ENCODE measurements at places on chromosomes 6 and 20.

DNA sequence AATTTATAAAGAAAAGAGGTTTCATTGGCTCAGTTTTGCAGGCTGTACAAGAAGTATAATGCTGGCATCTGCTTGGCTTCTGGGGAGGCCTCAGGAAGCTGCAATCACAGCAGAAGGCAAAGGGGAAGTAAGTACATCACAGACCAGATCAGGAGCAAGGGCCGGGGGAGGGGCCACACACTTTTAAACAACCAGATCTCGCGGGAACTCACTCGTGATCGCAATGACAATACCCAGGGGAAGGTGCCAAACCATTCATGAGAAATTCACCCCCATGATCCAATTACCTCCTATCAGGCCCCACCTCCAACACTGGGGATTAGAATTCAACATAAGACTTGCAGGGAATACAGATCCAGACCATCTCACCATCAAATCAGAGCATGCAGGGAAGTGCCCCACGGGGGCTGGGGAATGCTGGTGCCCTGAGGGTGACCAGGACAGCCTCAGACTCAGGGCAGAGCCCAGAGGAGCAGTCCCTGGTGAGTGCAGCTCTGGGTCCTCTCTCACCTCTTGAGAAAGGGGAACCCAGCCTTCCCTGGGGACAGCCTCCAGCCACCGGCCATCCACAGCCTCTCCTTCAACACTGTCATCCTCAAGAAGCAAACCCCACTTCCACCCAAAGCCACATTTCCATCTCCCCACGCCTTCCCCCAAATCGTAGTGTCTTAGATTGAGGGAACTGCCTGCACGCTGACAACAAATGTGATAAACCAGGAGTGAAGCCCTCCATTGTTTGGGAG, 80.7 kb downstream of the ANKRD60 start:
- no peak for DNase-seq

- no peak for DNase-seq
These were observed 14.4 kb downstream of the ADTRP start for GRCh38 chr6:11764250-11764604.

GRCh38 chr6:110329348-110329713, 28.8 kb downstream of the METTL24 start:
- peak; percentile 13 for DNase-seq

GRCh38 chr6:156980948-156981347, 203.8 kb downstream of the ARID1B start:
- DNase-seq: no peak

DNA sequence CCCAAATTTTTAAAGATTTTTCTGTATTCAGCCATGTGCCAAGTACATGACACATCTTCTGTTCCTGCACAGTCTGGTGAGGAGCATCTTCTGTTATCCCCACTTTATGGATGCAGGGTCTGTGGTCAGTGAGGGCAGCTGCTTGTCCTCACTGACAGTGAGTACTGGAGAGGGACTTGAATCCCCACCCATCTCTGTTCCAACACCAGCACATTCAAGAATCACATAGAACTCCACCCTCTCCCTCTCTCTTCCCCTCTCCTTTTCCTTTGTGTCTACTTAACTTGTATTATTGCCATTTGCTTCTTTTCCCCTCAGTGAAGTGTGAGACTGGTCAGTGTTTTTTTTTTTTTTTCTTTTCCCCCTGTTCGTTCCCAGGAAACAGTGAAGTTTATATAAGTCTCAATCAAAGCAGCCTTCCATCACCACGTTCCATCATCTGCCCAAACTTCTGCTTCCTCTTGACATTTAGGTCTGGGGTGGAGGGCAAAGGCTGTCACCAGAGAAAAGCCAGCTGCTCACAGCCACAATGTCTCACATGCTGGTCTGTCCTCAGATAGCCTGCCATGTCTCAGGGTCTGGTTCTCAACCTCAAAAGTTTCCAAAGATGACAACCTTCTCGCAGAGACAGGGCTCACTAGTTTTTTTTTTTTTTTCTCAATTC, 110.0 kb upstream of the SSTR4 start:
- no peak for DNase-seq

GRCh38 chr6:6964675-6965074, 143.1 kb upstream of the RREB1 start:
- no peak for DNase-seq

DNA sequence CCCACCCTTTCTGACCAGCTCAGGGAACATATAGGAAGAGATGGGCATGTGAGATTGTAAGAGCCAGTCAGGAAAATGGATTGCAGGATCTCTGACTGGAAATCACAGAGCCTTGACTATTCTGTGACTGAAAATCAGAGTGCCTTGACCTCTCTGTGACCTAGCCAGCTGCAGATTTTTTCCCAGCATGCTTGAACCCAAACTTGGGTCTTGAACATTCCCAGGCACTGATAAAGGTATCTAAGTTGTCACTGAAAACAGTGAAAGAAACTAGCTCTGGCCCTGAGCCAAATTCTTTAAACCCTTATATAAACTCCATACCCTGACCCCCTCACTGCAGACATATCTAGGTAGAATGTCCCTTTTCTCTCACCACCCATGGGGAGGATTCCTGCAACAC, 2.3 kb upstream of the ZNF165 start:
- DNase-seq: no peak

- no peak for DNase-seq
These were observed 33.6 kb upstream of the SPDEF start for GRCh38 chr6:34589691-34590090.

GRCh38 chr6:142597836-142598235, 296.0 kb downstream of the ADGRG6 start:
- DNase-seq: no peak

DNA sequence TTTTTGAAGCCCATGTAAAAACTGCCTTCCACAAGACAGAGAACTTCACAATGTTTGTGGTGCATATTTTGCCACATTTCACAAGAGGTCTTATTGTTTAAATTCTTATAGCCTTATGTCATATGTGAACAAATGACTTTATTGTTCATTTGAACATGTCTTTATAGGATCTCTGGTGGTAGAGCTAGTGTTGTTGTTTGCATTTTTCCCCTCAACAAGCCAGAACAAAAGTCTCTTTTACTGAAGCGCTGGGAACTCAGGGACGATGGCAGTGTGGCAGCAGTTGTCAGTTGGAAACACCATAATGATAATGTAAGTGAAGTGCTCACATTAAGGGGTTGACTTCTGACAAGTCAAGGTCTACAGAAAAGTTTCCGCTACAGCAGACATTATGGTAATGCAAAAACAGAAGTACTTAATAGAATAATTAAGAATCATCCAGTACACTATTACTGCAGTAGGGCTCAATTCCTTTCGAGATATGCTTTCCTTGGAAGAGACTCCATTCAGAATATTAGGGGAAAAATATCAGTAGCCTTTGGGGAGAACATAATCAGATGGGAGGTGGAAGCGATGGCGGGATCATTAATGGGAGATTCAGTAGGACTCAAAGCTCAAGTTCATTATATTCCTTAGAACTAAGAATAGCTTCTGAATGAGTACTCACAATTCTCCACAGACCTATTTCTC, 180.0 kb downstream of the GJA10 start:
- no peak for DNase-seq

DNA sequence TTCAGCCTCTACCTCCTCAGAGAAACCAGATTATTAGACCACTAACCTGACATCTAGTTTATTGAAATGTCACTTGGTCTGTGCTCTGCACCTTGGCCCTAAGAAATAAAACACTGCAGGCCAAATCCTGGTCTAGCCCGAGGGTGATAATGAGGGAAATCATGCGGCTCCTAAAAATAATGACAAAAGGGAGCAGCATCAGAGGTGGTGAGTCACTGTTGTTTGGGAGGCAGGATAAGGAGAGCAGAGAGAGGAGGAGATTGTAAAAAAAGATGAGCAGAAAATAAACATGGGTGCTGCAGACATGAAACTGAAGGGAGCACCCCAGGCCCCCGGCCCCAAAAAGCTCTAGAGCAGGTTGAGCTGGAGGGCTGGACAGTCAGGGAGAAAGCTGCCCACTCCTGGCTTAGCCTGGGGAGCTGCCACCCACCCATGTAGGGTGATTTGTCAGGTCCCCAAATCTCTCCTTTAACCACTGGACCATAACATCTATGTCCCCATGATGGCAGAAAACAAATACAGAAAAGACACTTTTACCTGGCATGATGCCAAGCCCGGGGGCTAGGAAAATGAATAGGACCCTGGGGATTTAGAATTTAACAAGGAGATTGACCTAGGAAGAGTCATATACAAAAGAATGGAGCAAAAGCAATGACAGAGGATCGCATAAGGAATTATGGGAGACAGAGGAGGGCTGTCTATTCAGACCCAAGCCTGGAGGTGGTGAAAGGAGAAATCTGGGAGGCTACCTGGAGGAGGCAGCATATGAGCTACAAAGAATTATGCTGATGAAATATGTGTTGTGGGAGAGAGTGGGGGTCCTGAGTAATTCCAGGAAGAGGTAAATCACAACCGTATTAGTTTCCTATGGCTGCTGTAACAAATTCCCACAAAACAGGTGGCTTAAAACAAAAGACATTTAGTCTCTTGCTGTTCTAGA, 103.7 kb downstream of the SNAP25 start:
- peak; percentile 57 for DNase-seq

DNA sequence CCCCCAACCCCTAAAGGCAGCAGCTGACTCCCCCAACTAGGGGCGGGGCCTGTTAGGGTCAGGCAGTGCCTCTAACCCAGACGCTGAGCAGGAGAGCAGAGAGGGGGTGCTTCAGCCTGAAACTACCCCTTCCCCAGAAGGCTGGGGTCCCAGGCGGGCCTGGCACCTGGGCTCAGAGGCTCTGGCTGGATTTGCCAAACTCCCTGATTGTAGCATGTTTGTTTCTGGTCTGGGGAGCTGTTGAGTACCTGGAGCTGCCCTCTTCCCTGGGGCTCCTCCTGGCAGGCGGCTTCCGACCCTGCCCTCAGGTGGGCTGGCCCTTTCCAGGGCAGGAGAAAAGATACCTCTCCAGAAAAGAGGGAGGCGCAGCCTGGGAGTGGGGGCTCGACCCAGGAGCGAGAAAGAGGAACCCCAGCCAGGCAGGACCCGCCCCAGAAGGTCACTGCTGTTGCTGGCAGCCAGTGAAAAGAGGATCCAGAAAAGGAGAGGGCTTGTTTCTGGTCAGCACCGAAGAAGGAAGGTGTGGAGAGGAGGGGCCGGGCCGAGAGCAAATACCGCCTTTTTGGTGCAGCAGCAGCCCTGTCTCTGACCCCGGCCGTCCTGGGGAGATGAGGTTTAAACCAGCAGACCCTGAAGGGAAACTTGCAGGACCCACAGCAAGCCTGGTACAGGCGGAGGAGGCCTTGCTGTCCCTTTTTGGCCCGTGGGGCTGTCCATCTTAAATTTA, 810 bp upstream of the ABHD16B start:
- no peak for DNase-seq

- peak; percentile 35 for DNase-seq
These were observed 110.0 kb downstream of the PPP1R14C start for GRCh38 chr6:150252714-150253444.

- DNase-seq: no peak
These were observed 54.2 kb downstream of the IRF4 start for GRCh38 chr6:445571-446417.

GRCh38 chr20:35539756-35540212, 2.1 kb upstream of the ERGIC3 start:
- DNase-seq: no peak

DNA sequence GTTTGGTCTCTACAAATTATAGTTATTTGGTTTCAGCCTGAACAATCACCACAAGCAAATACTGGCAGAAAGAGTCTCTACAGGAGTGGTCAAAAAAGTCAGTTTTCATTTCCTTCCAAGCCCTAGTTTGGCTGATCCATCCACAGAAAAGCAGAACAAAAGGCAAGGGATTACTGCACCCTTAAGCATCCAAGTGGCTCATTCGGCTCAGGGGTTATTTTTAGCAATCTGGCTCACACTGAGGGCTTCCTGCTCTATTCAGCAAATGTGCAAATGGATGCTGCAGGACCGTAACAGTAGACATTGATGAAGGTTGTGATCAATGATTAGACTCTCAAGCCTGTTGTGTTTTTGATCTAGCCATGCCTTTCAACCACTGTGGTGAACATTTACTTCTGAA, 62.2 kb upstream of the FABP7 start:
- peak; percentile 15 for DNase-seq

GRCh38 chr6:132257561-132257960, 143.7 kb downstream of the MOXD1 start:
- DNase-seq: no peak
